AG10803 (cell line): ENCODE measurements at places on chromosomes 12 and 14.

DNA sequence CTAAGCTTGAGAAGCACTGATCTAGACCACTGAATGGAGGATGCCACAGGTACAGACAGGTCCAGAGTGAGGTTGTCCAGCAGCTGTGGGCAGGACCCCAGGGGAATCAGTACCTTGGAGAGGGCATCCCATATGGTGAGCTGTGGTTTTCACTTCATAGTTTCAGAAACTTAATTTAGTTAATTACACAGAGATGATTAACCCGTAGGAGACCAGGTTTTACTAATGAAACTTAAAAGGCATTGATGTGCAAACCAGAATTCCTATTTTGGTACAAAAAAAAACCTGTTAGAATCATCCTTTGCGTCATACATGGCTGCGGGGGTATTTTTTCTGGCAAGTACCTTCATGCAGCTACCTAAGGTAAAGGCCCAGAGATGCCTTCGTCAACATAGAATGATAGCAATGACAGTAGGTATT is 159.3 kb downstream of the DACT1 start:
- DNase-seq: no peak

DNA sequence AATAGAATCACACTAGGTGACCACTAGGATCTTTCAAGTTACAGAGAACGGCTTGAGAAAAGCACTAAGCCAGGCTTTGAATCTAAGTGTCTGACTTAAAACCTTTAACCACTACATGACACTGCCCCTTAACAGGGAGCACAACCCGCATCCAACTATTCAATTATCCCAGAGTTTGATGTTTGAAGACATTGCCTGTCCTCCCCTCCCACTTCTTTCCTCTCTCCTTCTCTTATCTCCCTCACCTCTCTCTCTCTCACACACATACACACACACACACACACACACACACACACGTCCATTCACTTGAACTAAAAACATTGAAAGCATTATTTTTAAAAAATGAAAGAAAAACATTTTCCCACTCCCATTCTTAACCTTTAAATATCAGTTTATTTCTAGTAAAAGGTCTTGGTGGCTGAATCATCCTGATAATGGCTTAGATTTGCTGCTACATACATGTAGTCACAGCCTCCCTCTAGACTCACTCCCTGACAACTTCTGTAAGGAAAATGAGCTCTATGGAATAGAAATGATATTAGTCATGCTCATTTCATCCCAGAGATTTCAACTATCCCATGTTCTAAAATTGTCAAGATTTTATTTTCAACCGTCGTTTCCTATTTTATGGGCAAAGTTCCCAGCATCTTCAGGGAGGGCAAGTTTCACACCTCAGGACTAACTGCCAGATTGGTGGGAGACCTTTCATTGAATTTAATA is 53.5 kb upstream of the RAP1B start:
- DNase-seq: peak; percentile 88

GRCh38 chr12:32944195-32944594 is 47.6 kb upstream of the PKP2 start:
- DNase-seq: no peak

DNA sequence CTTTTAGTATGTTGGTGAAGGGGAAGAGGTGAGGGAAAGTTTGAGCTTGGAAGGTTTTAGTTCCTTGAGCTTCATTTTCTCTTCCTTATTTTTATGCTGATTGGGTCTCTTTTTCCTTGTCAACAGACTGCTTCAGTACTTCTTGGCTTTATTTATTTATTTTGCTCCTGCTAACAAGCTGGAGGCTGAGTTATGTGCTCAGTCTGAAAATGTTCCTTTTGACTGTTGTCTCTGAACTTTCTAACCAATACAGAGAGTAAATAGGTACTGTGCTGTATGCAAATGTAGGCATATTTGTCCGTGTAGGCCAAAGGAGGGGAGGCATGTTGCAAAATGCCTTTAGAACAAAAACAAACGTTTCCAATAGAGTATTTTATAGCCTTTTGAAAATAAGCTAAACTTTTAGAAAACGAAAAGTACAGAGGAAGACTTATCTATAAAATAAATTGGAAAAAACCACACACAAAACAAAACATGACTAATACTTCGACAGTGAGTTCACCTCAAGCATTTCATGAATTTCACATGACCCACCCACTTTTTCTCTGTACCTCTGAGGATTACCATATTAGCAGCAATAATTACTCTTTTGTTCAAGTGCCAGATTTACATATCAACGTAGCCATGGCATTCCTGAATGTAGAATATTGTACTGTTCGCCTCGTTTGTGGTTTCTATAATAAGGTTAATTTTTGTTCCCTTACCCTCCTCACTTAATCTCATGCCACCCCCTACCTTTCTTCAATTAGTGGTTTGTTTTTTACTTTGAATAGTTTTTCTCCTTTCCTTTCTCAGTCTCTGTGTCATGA is 4.7 kb upstream of the CREBL2 start:
- DNase-seq: peak; percentile 40

- DNase-seq: no peak
These were observed 59.6 kb downstream of the TSPAN9 start for GRCh38 chr12:3136641-3137267.

- DNase-seq: no peak
These were observed 25.0 kb downstream of the SH2B3 start for GRCh38 chr12:111430433-111431353.

DNA sequence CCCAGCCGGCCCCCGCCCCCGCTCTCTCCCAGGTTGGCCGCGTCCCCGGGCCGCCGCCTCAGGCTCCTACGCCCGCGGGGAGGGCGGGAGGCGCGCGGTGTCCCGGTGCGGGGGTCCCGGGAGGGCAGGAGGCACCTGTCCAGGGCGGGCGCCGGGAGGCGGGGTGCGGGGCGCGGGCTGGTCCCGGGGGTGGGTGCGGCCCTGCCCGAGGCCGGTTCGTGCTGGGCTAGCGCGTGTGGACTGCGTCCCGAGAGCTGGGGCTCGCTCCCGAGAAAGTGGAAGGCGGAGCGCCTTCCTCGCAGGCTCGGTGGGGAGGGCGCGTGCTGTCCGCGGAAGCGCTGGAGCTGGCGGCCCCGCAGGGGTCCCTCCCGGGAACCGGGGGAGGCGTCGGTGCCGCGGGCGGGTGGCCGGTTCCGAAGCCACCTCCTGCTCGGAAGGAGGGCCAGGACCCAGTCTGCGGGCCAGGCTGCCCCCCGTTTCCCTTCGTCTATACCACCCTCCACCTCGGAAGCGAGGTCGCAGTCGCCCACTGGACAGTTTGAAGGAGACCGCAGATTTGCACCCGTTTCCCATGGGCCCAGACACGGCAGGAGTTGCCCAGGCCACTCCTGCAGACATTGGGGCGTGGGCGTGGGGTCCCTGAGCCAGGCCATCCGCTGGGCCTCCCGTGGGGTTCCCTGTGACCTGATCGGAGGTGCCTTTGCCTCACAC is 636 bp downstream of the ZFYVE21 start:
- DNase-seq: peak; percentile 29

DNA sequence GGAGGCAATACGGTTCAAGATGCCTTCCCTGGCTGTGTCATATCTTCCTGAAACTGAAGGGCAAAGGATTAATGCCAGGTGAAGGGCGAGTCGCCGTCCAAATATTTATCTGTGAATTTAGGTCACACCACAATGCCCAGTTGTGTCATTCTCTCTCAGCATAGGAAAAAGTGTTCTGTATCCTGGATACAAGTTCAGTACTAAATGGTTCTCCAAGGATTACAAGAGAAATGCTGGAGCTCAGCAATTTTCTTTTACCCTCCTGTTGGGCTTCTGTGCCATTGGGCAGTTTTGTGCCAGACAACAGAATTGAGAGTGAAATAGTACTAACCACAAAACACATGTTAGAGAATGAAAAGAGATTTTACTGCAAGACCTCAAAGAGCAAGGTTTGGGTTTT is 493.9 kb downstream of the EGLN3 start:
- DNase-seq: peak; percentile 12

DNA sequence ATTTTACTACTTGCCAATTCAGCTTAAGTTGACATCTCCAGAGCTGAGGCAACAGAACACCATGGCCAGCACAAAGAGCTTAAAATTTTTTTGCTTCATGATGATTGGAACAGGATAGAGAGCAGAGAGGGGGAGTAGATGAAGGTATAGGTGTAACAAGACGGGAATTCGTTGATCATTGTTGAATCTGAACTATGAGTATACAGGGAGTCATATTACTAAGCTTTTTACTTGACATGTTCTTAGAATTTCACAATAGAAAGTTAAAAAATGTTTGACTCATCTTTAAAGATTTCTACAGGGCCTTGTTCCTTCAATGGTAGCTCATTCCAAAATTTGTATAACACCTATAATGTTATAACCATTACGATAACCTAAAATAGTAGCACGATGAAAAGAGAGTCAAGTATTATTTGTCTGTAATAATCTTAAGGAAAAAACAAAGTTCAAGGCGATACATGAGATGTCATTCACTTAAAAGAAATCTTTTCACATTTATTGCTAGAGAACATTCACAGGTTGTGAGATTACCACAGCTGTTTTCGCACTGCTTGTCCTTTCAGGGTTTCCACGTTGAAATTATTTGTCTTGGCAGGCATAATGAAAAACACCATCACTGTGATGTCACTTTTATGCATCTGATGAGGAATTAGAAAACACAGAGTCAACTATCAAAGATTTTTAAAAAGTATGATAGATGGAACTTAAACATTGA is 33.9 kb downstream of the SPX start:
- peak; percentile 2 for DNase-seq

- DNase-seq: no peak
These were observed 807 bp downstream of the B4GALNT3 start for GRCh38 chr12:460261-461230.

GRCh38 chr12:113889076-113889475 is 77.0 kb downstream of the RBM19 start:
- peak; percentile 79 for DNase-seq

- DNase-seq: no peak
These were observed 105.4 kb upstream of the NAP1L1 start for GRCh38 chr12:76189851-76190250.

- DNase-seq: no peak
These were observed 42.8 kb downstream of the KDM2B start for GRCh38 chr12:121537814-121538698.

- peak; percentile 35 for DNase-seq
These were observed 966 bp downstream of the SINHCAF start for GRCh38 chr12:31324845-31325523.

DNA sequence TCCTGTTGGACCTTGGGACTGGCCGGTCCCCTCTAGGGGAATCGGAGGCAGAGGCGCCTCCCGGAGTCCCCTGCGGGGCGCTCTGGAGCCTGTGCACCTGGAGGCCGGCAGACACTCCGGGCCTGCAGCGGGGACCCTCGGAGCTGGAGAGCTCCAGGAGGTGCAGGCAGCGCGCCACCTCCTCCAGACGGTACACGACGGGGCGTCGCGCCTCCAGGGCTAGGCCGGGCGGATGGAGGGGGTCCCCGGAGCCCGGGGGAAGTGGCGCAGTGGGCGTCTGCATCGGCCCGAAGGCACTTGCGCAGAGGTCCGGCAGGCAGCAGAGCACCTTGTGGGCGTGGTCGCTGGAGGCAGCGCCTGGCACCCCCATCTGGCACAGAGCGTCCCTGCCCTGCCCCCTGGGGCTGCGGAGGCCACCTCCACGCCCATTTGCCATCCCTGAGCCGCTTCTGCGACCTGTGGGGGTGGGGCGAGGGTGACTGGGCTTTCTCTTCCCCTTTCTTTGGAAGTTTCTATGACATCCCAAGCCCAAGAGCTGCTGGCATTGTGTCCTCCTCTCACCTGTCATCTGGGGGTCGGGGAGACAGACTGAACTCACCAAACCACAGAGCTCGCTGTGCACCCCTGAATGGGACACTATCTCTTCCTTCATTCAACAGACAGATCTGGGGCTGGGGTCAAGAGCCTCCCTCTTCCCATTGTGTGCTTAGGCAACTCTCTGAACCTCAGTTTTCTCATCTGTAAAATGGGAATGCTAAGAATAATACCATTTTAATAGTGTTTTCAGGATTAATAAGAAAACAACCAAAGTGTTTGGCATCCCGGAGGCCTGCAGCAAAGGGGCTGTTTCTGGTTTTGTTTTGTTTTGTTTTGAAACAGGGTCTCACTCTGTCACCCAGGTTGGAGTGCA is 37.5 kb upstream of the CORO1C start:
- DNase-seq: no peak

GRCh38 chr12:43899574-43899973 is 63.7 kb downstream of the TMEM117 start:
- DNase-seq: no peak

- DNase-seq: peak; percentile 39
These were observed 46.9 kb upstream of the MDM1 start for GRCh38 chr12:68378872-68379606.

GRCh38 chr14:84112589-84112988 is 1417.4 kb upstream of the FLRT2 start:
- DNase-seq: no peak

- no peak for DNase-seq
These were observed 29.4 kb upstream of the OXA1L start for GRCh38 chr14:22737052-22737451.

GRCh38 chr14:65243766-65244442 is 141.6 kb upstream of the MAX start:
- DNase-seq: peak; percentile 40

DNA sequence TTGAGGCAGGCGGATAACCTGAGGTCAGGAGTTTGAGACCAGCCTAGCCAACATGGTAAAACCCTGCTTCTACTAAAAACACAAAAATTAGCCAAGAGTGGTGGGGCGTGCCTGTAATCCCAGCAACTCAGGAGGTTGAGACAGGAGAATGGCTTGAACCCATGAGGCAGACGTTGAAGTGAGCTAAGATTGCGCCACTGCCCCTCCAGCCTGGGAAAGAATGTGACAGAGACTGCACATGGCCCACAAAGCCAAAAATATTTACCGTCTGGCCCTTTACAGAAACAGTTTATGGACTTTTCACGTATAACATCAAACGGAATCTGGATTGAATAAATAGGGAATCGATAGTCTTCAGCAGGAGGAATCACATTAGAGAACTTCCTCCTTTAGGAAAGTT is 3.5 kb downstream of the RSRC2 start:
- DNase-seq: peak; percentile 86

GRCh38 chr12:19572920-19573558 is 133.7 kb downstream of the AEBP2 start:
- DNase-seq: peak; percentile 34

DNA sequence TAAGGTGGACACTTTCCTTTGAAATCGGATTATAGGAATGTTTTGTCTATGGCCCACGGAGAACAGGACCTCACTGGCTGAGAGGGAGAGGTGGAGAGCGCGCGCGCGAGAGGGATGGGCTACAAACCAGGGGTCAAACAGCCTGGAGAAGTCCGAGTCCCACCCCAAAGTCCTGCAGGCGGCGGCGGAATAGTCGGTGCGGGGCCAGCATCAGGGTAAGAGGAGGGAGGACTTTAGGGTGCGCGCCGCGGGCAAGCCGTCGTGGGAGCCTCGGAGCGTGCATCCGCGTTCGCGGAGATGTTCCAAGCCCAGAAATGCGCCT is 3.3 kb upstream of the HOXC8 start:
- DNase-seq: no peak

DNA sequence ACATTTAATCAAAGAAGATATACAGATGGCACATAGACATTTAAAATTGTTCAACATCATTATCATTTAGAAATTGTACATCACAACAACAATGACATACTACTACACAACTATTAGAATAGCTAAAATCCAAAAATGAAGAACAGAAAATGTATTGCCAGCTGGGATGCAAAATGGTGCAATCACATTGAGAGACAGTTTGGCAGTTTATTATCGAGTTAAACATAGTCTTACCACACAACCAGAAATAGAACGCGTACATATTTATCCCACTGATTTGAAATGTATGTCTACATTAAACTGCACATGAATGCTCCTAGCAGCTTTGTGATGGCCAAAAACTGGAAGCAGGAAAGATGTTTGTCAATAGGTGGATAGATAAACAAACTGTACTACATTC is 791.5 kb upstream of the MGAT4C start:
- DNase-seq: no peak
